ENCODE measurements at places on chromosomes 3 and 15.

- DNase-seq = no peak
Observed at GRCh38 chr3:155748611-155749365, 3.9 kb upstream of the PLCH1 start.

- peak; percentile 7 for DNase-seq
Observed at GRCh38 chr3:141085343-141086070, 34.4 kb downstream of the SPSB4 start.

DNA sequence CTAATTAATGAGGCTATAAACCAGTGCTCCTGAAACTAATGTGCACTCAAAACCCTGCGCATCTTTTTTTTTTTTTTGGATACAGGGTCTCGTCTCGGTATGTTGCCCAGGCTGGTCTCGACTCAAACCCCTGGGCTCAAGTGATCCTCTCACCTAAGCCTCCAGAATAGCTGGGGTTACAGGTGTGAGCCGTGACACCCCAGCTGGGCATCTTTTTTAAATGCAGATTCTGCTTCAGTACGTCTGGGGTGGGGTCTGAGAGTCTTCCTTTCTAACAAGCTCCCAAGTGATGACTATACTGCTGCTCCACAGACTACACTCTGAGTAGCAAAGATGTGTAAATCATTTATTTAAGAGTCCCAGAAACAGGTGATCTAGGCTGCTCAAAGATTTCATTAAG lies 73.0 kb downstream of the BFSP2 start:
- no peak for DNase-seq

DNA sequence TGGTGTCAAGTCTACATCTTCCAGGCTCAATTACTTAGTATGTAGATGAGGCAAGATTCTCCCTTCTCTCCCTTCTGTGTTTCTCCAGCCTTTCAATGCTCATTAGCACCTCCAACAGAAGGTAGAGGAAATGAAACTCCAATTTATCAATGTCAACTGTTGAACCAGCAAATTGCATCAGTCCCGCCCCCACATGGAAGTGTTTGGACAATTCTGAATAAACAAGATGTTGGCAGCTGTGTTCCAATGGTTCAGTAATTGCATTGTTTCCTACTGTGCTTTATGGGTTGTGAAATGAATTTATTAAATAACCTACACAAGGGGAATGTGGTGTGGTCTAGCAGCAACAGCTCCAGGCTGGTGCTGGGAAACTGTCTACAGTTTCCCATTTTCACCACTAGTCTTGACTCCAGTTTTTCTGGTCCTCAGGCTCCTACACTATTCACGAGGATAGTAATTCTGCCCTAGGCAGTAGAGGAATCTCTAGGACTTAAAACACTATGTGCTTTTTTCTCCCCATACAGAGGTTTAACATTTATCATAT lies 91.9 kb downstream of the MB21D2 start:
- no peak for DNase-seq

DNA sequence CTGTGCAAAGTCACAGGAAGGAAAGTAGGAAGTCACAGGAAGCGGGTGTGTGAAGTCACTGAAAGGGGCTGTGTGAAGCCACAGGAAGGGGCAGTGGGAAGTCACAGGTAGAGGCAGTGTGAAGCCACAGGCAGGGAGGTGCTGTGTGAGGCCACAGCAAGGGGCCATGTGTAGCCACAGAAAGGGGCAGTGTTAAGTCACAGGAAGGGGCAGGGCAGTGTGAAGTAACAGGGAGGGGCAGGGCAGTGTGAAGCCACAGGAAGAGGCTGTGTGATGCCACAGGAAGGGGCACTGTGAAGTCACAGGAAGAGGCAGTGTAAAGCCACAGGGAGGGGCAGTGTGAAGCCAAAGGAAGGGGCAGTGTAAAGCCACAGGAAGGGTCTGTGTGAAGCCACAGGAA lies 36.5 kb downstream of the GASK1A start:
- DNase-seq = no peak

- DNase-seq = no peak
Observed at GRCh38 chr3:72335458-72336095, 512.7 kb downstream of the SHQ1 start.

- DNase-seq = no peak
Observed at GRCh38 chr3:16433701-16434151, 79.8 kb downstream of the RFTN1 start.

- DNase-seq = no peak
Observed at GRCh38 chr15:63063164-63063756, 20.7 kb downstream of the TPM1 start.

GRCh38 chr3:196619223-196619622 lies 20.3 kb upstream of the NRROS start:
- DNase-seq = no peak

DNA sequence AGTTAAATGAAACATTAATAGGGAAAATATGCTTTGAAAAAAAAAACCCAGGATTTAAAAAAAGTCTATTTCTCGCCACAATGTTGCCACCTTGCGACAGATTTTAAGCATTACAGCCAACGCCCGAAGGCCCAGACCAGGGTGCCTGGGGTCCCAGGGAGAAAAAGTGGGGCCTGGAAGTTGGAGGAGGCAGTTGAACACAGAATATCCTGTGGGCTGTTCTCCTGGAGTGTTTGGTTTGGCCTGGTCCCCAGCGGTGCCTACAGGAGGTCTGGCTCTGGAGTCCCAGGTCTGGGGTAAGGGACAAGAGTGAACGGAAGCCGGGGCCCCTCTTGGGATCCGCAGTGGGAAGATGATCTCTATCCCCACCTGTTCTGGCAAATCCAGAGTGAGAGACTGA lies 3.4 kb downstream of the RNU6-1 start:
- DNase-seq = peak; percentile 40

- no peak for DNase-seq
Observed at GRCh38 chr15:92813485-92813884, 86.6 kb upstream of the CHD2 start.

- DNase-seq = no peak
Observed at GRCh38 chr3:67006460-67006859, 8.4 kb downstream of the KBTBD8 start.

- no peak for DNase-seq
Observed at GRCh38 chr15:51144021-51144532, 49.4 kb upstream of the TNFAIP8L3 start.

DNA sequence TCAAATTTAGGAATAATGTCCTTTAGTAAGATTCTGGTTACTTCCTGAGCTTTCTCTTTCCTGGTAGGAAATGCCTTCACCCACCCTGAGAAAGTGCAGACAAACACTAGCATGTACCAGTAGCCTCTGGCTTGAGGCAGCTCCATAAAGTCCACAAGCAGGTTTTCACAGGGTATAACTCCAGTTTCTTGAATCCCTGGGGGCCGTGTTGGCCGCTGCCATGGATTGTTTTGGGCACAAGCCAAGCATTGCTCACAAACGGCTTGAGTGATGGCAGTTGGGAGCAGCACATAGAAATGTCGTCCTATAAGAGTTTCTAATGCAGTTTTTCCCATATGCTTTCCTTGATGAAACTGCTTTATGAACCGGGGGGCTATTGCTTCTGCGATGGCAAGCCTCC lies 164.1 kb downstream of the STXBP5L start:
- peak; percentile 15 for DNase-seq

- DNase-seq = no peak
Observed at GRCh38 chr3:16329826-16330129, 64.8 kb downstream of the OXNAD1 start.

DNA sequence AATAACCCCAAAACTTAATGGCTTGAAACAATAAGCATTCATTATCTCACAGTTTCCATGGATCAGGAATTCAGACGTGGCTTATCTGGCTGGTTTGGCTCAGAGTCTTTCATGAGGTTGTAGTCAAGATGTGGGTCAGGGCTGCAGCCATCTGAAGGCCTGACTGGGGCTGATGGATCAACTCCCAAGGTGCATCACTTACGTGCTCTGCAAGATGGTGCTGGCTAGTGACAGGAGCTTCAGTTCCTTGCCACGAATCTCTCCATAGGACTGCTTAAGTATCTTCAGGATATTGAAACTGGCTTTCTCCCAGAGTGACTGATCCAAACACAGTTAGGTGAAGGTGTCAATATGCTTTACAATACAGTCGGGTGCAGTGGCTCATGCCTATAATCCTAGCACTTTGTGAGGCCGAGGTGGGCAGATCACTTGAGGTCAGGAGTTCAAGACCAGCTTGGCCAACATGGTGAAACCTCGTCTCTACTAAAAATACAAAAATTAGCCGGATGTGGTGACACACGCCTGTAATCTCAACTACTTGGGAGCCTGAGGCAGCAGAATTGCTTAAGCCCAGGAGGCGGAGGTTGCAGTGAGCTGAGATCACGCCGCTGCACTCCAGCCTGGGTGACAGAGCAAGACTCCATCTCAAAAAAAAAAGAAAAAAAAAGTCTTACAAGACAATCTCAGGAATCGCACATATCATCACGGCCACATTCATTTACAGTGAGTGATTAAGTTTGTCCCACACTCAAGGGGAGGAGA lies 28.5 kb upstream of the PTPRG start:
- no peak for DNase-seq

- no peak for DNase-seq
Observed at GRCh38 chr3:108093616-108094015, 2.8 kb upstream of the CD47 start.

GRCh38 chr3:168117059-168117458 lies 21.3 kb upstream of the GOLIM4 start:
- DNase-seq = no peak

DNA sequence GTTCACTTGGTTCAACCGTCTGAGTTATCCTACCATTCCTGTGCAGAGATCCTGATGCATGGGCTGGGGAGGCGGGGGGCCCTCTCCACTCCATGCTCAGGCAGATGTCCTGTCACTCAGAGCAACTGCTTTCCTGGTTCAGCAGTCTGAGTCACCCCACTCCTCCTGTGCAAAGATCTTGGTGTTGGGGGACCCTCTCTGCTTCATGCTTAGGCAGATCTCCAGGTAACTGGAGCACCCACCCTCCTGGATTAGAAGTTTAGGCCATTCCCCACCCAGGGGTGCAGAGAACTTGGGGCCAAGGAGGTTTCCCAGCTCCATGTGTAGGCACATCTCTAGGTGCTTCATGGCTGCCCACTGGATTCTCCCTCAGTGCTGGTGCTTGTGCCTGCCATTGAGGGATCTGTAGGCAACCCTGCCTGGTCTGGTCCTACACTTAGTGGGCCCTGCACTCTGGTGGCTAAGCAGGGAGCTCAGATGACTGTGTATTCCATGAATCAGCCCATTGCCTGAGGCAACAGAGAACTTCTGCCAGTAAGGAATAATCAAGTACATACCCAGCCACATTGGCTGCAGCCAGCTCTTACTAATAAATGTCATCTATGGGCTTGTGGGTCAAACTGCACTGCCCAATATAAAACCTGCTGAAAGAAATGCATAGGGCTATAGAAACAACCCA lies 465.4 kb upstream of the THBS1 start:
- DNase-seq = no peak

- DNase-seq = no peak
Observed at GRCh38 chr3:42300013-42300412, 34.0 kb upstream of the CCK start.

DNA sequence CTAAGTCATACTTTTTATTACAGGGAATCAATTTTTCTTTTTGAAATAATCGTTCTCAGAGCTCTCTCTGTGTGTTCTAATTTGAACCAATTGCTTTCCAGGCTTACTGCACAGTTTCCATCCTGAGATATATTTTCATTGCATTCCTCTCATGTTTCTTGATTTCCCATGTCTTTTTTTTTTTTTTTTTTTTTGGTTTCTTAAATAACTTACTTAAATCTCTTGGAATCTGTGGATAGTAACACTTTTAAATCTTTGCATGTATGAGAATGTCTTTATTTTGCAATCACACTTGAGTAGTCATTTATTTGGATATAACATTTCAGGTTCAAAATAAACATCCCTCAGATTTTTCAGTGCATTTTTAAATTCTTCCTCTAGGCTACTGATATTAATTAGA lies 14.5 kb upstream of the ABTB1 start:
- no peak for DNase-seq

GRCh38 chr3:33037471-33037870 lies 59.5 kb downstream of the GLB1 start:
- no peak for DNase-seq

DNA sequence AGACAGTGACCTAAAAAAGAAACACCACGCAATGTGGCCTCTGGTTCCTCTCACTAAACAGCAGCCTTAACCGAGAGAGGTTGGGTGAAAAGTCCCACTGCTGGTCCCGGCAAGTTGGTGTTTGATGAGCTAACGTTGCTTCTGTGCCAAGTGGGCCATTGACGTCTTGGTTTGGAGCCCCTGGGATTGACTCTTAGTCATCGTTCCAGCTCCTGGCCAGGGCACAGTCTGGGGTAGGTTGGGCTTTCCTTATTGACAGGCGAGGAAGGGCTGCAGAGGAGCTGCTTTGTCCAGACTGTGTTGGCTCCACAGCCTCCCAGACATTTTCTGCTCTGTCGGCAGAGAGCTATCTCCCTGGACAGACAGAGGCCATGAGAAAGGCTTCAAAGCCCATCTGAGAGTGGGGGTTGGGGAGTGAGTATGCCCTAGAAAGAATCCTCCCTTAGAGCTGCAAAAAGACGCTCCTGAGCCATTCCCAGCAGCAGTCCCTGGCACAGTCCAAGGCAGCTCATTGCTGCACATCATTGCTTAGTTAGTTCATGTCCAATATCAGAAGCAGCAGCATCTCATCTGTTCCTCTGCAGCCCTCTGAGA lies 28.6 kb upstream of the C3orf80 start:
- peak; percentile 27 for DNase-seq

GRCh38 chr15:35485411-35485810 lies 60.6 kb downstream of the DPH6 start:
- no peak for DNase-seq

GRCh38 chr3:45906681-45907407 lies 20.5 kb downstream of the CCR9 start:
- no peak for DNase-seq

GRCh38 chr3:43707998-43708397 lies 17.3 kb downstream of the ABHD5 start:
- DNase-seq = no peak

GRCh38 chr15:86375733-86376280 lies 296.1 kb downstream of the AGBL1 start:
- DNase-seq = no peak

GRCh38 chr15:89947385-89947784 lies 34.6 kb upstream of the ARPIN start:
- DNase-seq = no peak

DNA sequence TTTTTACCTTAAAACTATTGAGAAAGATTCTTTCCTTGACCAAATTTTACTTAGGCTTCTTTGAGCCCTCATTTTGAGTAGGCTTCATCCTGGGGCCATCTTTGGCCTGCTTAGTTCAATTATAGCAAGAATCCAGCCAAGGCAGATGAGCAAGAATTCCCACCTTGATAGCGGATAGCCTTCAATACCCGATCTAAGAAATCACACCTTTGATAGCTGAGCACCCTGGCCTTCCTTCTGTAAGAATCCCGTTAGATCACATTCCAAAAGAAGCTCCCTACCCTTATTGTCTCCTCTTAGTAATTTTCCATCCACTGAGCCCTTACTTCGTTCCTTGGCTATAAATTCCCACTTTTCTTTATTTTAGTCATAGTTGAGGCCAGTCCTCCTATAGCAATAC lies 275.4 kb upstream of the ROBO1 start:
- DNase-seq = no peak

- DNase-seq = no peak
Observed at GRCh38 chr3:104825116-104825515, 541.6 kb upstream of the ALCAM start.
